Urinary bladder (tissue), 4 donors: ENCODE measurements at places on chromosomes 5 and 9. TPM values are rescaled to one million over a fixed set of nuclear protein-coding genes. Genes with fewer than 3 reads are reported as not detected.

The PHF2 gene
- 20.0 TPM for total RNA-seq

The RETREG1 gene
- 13.4 TPM for total RNA-seq

The ASPN gene
- 298 TPM for total RNA-seq

The IRX2 gene
- 0.58 TPM for total RNA-seq

The SPATA31D4 gene
- not detected for total RNA-seq

The PCDH1 gene
- 21.1 TPM for total RNA-seq

The GRIA1 gene
- 3.0 TPM for total RNA-seq

The TRIM32 gene
- total RNA-seq, result 15.8 TPM

The C9orf153 gene
- 3.0 TPM for total RNA-seq

The UGT3A2 gene
- 0.58 TPM for total RNA-seq

The CCDC171 gene
- 20.4 TPM for total RNA-seq

The TNC gene
- 155 TPM for total RNA-seq

The ARL14EPL gene
- total RNA-seq, result not detected

The GRM6 gene
- total RNA-seq, result not detected

The PHF24 gene
- 0.69 TPM for total RNA-seq

The POU4F3 gene
- 0.11 TPM for total RNA-seq

The CTXN3 gene
- 1.1 TPM for total RNA-seq

The PCDHGC4 gene
- total RNA-seq, result 6.8 TPM

The STPG3 gene
- not detected for total RNA-seq

The SPINK7 gene
- not detected for total RNA-seq

The ZNF189 gene
- total RNA-seq, result 48.3 TPM

The CXCL14 gene
- 16.0 TPM for total RNA-seq

The PKD2L2 gene
- total RNA-seq, result 0.21 TPM

The PCDHGB6 gene
- 12.0 TPM for total RNA-seq

The NR5A1 gene
- total RNA-seq, result not detected

The SLC46A2 gene
- 3.1 TPM for total RNA-seq

The MCTP1 gene
- total RNA-seq, result 45.7 TPM

The ASTN2 gene
- 10.2 TPM for total RNA-seq

The KIF12 gene
- 0.42 TPM for total RNA-seq

The PCDHGA3 gene
- 4.6 TPM for total RNA-seq

The PLCXD3 gene
- total RNA-seq, result 0.42 TPM

The SVEP1 gene
- total RNA-seq, result 80.5 TPM

The GRXCR2 gene
- total RNA-seq, result not detected

The TSSK1B gene
- 1.2 TPM for total RNA-seq

The GFI1B gene
- total RNA-seq, result 0.26 TPM
